ENCODE measurements at places on chromosomes 3 and 15.

DNA sequence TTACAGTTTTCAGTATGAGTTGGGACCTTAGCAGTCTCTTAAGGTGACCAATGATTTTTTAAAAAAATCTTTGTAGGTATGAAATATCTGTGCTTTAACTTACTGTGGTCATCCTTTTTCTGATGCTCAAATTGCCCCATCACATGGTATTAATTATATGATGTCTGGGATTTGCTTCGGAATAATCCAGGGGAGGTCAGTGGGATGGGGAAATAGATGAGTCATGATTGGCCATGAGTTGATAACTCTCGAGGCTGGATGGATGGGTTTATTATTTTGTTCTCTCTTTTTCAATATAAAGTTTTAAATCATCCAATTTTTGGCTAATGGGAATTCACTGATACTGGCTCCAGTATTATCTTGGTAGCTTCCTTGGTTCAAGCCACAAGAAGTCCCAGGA lies 370.3 kb upstream of the TPM1 start:
- DNase-seq, result no peak

DNA sequence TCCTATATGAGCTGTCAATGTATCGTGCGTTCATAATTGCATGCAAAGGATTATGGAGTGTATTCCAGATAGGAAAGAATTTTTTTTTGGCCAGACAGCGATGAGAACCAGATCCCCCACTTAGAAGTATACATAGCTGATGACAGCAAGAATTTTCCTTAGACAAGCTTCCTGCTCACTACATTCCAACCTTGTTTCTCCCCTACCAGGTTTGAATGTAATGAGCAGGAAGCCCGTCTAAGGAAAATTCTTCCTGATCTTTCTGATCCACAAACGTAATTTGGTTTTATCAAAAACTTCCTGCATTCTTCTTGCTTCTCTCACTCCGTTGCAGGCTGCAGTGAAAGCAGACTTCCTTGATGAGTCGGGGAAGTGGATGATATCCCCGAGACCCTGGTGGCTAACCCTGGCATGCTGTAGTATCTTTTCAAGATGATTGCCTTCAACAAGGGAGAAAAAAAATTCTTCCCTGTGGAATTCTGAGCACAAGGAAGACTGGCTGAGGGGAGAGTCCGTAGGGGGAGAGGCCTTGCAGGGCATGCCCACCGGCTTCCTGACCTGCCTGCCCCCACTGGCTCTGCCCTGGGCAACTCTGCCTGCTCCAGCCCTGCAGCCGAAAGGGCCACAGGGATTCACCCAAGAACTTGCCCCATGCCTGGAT lies 243.1 kb downstream of the TLE3 start:
- DNase-seq, result no peak

DNA sequence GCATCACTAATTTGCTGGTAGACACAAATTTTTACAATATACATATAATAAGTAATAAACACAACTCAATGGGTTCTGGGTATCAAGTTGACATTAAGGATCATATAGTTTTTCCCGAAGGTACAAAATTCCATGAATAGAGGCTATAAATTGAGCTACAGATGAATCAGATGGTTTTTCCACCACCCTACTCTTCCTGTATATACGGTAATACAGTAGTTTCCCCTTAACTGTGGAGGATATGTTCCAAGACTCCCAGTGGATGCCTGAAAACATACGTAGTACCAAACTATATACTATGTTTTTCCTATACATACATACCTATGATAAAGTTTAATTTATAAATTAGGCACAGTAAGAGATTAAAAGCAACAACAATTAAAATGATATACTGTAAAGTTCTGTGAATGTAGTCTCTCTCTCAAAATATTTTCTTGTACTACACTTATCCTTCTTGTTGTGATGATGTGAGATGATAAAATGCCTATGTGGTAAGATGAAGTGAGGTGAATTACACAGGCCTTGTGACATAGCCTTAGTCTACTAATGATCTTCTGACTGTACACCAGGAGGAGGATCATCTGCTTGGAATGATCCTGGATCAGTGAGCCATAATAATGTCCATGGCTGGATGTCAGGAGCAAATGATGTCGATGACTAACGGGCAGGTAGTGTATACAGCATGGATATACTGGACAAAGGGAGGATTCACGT lies 116.7 kb downstream of the NR1I2 start:
- no peak for DNase-seq

DNA sequence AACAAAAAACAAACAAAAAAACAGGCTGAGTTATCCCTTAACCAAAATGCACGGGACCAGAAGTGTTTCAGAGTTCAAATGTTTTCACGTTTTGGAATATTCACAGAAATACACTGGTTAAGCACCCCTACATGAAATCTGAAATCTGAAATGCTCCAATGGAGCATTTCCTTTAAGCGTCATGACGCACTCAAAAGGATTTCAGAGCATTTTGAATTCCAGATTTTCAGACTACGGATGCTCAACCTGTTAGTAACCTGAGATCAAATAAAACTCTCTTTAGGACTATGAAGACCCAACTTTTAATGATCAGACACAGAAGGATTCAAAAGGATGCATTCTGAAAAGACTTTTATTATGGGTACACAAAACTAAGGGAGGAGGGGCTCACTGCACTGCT lies 9.6 kb downstream of the CLPX start:
- DNase-seq, result no peak

- DNase-seq, result no peak
Observed at GRCh38 chr15:81224232-81224631, 27.6 kb downstream of the IL16 start.

- no peak for DNase-seq
Observed at GRCh38 chr15:98292442-98293240, 332.1 kb downstream of the ARRDC4 start.

DNA sequence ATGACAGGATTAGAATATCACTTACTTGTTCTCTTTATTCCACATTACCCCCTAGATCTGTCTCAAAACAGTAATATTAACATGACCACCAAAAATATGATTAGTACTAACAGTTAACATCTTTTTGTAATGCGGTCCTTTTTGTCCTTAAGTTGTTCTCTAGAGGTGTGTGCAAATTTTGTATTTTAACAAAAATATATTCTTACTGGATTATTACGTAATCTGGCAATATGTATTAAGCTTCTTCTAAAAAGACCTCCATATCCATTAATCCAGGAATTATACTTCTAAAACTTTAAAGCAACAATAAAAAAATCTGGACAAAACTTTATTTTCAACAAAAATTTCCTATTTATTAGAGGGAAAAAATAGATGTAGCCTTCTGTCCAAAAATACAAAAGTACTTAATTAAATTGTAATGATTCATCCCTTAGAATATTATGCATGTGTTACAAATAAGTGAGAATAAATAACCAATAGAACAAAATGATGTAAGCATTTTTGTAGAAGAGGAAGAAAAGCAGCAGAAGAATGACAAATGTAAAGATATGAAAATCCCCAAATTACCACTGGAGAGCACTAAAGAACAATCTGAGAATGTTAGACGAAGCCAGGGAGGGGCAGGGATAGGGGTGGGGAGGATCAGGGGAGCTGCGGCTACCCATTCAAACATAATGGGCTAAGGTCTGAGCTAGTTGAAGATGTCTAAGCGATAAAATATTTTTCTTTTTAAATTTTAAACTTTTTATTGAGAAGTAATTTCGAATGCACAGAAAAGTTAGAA lies 945.6 kb downstream of the MCTP2 start:
- DNase-seq, result no peak

DNA sequence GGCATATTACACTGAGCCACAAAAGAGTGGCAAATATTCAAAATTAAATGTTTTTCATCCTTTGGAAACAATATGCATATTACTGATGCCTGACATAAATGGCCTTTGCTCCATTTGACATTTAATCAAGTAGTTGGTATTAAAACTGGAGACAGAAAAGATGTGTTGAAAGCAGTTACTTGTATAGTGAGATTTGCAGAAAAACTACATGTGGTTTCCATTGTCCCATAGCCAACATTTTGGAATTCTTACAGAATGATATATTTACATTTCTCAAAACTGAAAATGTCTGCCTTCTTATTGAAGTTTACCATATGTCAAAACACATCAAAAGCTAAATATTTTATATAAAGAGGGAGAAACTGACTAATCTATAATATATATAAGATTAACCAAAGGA lies 21.6 kb downstream of the SHOX2 start:
- no peak for DNase-seq

GRCh38 chr3:58353722-58354553 lies 21.2 kb downstream of the PXK start:
- no peak for DNase-seq

- DNase-seq, result no peak
Observed at GRCh38 chr15:77527164-77527778, 105.4 kb downstream of the LINGO1 start.

- no peak for DNase-seq
Observed at GRCh38 chr3:41202075-41202833, 2.9 kb downstream of the CTNNB1 start.

GRCh38 chr3:175670557-175670956 lies 811.4 kb downstream of the NAALADL2 start:
- DNase-seq, result no peak

Data from T-helper 22 cell (primary cell).